ENCODE measurements at places on chromosomes 11 and 22. TPM values are rescaled to one million over a fixed set of nuclear protein-coding genes. Genes with fewer than 3 reads are reported as not detected.

- no peak overlapping the region for H3K27ac ChIP-seq
- no peak overlapping the region for H3K4me3 ChIP-seq
- H3K27me3 ChIP-seq = peaks cover 4% of the 10 kb centered on the region
- H3K36me3 ChIP-seq = no peaks in the 10 kb centered on the region
- H3K4me1 ChIP-seq = peaks cover 22% of the 10 kb centered on the region
Measured at GRCh38 chr11:22703591-22703990, 37.2 kb downstream of the GAS2 start.

DNA sequence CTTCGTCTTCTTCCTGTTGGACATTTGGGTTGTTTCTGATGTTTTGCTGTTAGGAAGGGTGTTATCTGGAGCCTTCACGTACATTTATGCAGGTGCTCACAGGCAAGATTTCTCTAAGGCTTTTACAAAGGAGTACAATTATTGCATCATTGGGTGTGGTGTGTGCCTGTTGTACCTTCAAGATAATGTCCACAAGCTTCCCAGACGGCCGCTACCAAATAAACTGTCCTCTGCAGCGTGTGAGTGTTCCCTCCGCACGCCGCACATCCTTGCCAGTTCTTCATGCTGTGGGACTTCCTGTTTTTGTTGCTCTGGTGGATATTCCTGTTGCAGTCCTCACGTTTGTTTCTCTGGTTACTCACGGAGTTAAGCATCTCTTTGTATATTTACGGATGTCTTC is 133.3 kb downstream of the TBC1D22A start:
- no peak overlapping the region for H3K4me3 ChIP-seq
- no peak overlapping the region for H3K27ac ChIP-seq
- H3K27me3 ChIP-seq = no peaks in the 10 kb centered on the region
- H3K36me3 ChIP-seq = peaks cover 34% of the 10 kb centered on the region
- DNase-seq = no peak

The NOX4 gene
- not detected for total RNA-seq

The STIP1 gene
- total RNA-seq = 398 TPM
